ENCODE measurements at places on chromosomes 16 and 17.

- H3K36me3 ChIP-seq = no peaks in the 10 kb centered on the region
- H3K27me3 ChIP-seq = peaks cover 37% of the 10 kb centered on the region
- H3K27ac ChIP-seq = no peak overlapping the region
- no peak overlapping the region for H3K4me3 ChIP-seq
- peaks cover 2% of the 10 kb centered on the region for H3K4me1 ChIP-seq
- no peak for DNase-seq
These were observed 8.9 kb upstream of the ITGB3 start for GRCh38 chr17:47244697-47245096.

DNA sequence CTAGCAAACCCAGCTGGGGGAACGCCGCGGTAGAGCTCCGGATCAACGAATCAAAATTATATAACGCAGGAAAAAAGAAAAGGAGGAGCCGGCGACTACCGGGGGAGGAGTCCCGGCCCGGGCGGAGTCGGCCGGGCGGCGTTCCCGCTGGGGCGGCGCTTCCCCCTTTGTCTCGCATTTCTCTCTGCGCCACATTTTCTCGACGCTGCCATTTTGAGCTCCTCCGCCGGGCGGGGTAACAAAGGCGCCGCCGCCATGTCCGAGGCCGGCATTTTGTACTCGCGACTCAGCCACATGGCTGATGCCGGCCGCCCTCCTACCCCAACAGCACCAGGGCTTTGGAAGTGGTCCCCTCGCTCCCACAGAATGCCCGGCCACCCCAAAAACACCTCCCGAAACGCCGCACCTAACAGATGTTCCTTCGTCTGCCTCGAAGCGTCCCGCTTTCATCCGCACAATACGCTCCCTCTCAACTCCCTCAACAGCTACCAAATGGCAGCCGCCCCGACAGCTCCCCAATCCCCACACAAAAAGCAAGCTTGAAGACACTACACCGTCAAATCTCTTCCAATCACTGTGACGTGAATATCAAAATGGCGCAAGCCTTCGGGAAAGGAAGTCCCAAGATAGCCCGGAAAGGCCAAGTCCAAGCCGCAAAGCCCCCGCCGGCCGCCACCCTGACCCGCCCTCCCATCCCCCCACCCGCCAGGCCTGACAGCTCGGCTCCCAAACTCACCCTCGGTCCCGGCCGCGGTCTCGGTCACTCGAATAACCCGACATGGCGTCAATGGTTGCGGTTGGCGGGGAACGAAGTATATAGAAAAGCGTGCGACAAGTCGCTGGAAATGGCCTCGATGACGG is 519 bp downstream of the DDX5 start:
- H3K36me3 ChIP-seq = peaks cover 67% of the 10 kb centered on the region
- H3K4me1 ChIP-seq = peaks cover 68% of the 10 kb centered on the region
- peaks cover 7% of the 10 kb centered on the region for H3K27me3 ChIP-seq
- peak; percentile 79 for DNase-seq
- peak overlapping the region; percentile 100 for H3K4me3 ChIP-seq

DNA sequence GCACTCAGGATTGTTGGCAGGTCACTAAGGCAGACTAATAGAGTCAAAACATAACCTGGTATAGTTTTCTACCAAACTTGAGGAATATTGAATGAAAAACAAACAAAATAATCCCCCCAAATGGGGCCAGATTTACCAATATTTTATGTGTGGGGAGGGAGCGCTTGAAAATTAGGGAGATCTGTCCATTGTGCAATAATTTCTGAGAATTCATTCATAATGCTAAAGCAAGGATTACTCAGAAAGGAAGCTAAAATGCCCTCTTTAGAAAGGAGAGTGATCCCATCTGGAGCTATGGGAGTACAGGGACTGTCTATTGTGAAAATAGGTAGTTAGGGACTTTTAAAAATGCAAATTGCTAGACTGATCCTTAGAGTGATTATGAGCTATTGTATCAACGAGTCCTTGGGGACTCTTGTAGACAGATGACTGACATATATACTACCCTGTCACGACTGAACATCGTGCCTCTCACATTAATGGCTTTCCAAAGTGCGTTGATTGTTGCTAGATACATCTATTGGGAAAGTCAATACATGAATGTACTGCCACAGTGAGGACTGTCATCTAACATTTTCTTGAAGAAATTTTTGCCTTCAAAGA is 193.6 kb downstream of the AATF start:
- no peak for DNase-seq
- peaks cover 76% of the 10 kb centered on the region for H3K4me1 ChIP-seq
- H3K27ac ChIP-seq = peak overlapping the region; percentile 73
- H3K36me3 ChIP-seq = peaks cover 44% of the 10 kb centered on the region
- peaks cover 3% of the 10 kb centered on the region for H3K27me3 ChIP-seq
- no peak overlapping the region for H3K4me3 ChIP-seq

DNA sequence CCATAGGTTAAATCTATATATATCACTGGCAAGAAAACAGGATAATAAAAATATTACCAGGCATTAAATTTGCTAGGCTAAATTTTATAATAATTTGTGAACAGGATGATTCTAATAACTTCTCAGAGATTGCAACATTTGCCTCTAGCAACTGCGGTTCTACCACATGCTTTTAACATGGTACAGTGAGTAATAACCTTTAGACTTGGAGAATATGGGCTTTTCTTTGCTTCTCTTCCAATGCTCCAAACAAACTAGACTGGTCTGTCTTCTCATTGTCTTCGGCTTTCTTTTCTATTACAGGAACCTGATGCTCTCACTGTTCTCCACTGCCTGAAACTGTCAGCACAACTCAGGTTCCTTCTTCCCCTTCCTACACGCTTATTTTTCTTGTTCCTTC is 80.6 kb downstream of the CA4 start:
- no peak overlapping the region for H3K4me3 ChIP-seq
- H3K27ac ChIP-seq = peak overlapping the region; percentile 26
- no peak for DNase-seq
- no peaks in the 10 kb centered on the region for H3K4me1 ChIP-seq

DNA sequence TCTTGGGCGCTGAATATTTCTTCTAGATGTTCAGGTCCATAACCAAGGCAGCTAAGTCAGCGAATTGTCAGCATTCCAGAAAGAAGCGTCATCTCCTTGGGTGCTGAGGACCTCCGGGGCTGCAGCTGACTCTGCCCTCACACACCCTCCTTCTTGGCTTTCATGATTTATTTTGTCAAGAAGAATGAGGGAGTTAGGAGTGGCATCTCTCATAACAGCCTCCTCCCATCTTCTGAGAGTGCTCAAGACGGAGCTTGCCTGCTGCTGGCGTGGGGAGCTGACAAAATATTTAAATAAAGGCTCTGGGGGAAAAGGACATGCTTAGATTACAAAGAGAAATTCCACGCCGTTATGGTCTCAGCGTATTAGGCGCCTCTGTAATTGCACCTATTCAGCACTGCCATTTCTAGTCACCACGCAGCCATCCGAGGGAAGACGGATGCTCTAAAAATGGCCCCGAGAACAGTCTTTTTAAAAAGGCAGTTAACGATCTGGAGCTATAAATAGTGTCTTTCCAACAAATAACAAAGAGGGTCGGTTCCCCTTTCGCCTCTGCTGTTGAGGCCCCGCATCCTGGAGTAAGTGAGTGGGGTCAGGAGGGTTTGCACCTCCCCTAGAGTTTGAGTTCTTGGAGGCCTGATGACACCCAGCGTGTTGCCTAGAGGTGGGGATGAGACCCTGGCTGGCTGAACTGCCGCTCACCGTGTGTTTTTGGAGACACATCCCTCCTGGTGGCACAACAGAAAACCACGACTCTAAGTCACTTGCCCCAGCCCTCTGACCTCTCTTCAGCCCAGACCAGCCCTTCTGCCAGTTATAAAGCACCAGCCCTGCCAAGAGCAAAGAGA is 187.0 kb downstream of the CCDC182 start:
- DNase-seq = no peak
- peaks cover 4% of the 10 kb centered on the region for H3K27me3 ChIP-seq
- H3K36me3 ChIP-seq = peaks cover 12% of the 10 kb centered on the region
- H3K27ac ChIP-seq = peak overlapping the region; percentile 98

GRCh38 chr17:59651346-59651745 is 31.7 kb downstream of the CLTC start:
- no peak overlapping the region for H3K27ac ChIP-seq
- DNase-seq = no peak
- no peaks in the 10 kb centered on the region for H3K27me3 ChIP-seq
- H3K4me1 ChIP-seq = peaks cover 6% of the 10 kb centered on the region

DNA sequence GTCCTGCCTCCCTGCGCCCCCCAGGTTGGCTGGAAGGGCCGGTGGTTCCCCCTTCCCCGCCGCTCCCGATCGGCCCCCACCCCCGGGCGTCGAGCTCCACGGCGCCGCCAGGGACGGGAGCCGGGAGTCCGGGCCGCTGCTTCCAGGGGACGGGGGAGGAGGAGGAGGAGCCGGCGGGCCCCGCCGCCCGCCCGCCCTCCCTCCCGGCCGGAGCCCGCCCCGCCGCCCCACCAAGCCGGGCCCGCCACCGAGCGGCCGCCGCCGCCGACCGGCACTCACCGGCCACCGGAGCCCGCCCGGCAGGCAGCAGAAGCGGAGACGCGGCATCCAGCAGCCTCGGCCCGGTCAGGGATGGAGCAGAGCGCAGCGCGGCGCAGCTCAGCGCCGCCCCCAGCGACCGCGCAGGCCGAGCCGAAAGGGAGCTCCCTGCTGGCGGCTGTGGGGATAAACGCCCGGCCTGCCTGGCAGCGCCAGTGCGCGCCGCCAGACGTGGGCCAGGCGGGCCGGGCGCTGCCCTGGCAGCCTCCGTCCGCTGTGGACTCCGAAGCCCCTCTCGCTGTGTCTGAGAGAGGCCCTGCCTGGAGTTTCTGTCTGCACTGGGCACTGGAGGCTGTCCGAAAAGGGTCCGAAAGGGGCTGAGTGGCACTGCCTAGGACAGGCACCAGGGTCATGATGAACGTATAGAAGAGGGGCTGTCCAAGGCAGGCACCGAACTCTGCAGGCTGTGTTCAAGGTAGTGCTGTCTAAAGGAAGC is at the start of gene MYO18A:
Gene MYO18A, minus strand, starts transcription at position 365 of the 754 bp plus-strand sequence. CDS start 13,458 bp downstream, outside the sequence.
- H3K4me3 ChIP-seq = peak within 1 kb of the TSS; percentile 83
- peak; percentile 89 for DNase-seq
- peaks cover 40% of the 10 kb centered on the region for H3K4me1 ChIP-seq
- no peaks in the 10 kb centered on the region for H3K36me3 ChIP-seq
- H3K27me3 ChIP-seq = peaks cover 26% of the 10 kb centered on the region

GRCh38 chr17:71229070-71229469 is 891.8 kb upstream of the SOX9 start:
- DNase-seq = no peak
- H3K4me3 ChIP-seq = no peak overlapping the region
- no peaks in the 10 kb centered on the region for H3K36me3 ChIP-seq
- no peak overlapping the region for H3K27ac ChIP-seq

DNA sequence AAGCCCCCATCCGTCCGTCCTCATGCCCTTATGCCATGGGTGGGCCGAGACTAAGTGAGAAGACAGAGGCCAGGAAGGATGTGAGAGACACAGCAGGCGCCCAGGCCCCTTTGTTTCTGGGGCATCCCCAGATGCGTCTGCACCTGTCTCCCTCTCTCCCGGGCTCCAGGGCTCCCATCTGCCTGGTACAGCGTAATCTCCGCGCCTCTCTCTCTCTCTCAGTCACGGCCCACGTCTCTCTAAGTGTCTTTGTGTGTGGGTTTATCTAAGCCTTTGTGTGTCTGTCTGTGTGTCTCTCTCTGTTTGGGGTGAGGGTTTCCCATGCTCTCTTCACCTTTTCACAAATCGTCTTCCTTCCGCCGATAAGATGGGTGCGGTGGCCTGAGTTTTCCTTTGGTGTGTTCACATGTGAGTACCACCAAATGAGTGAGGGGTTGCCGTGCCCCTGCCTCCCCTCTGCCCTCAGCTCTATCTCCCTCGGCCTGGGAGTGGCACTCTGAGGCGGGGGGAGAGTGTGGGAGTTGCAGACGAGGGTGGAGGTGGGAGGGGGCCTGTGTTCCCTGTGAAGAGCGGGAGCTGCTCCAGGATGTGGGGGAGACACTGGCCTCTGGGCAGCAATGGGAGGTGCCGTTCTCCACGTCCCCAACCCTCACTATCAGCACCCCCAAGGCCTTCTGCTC is 25.8 kb upstream of the ABCC3 start:
- no peak overlapping the region for H3K4me3 ChIP-seq
- H3K36me3 ChIP-seq = no peaks in the 10 kb centered on the region
- no peak for DNase-seq
- peaks cover 44% of the 10 kb centered on the region for H3K4me1 ChIP-seq
- H3K27me3 ChIP-seq = peaks cover 27% of the 10 kb centered on the region
- H3K27ac ChIP-seq = no peak overlapping the region

- H3K4me3 ChIP-seq = no peak overlapping the region
- H3K27me3 ChIP-seq = no peaks in the 10 kb centered on the region
- H3K36me3 ChIP-seq = no peaks in the 10 kb centered on the region
- H3K4me1 ChIP-seq = peaks cover 6% of the 10 kb centered on the region
These were observed 11.2 kb downstream of the NLK start for GRCh38 chr17:28053725-28054124.

GRCh38 chr17:14458724-14459123 is 157.8 kb downstream of the HS3ST3B1 start:
- H3K4me3 ChIP-seq = no peak overlapping the region
- no peak for DNase-seq
- H3K27me3 ChIP-seq = peaks cover 11% of the 10 kb centered on the region
- no peak overlapping the region for H3K27ac ChIP-seq
- peaks cover 40% of the 10 kb centered on the region for H3K4me1 ChIP-seq
